ENCODE measurements at places on chromosomes 2 and 18.
A peak's percentile ranks its signal among the peaks of the same experiment; 100 is the strongest.

GRCh38 chr2:222305516-222306392 is 7.0 kb upstream of the PAX3 start:
- DNase-seq = no peak

DNA sequence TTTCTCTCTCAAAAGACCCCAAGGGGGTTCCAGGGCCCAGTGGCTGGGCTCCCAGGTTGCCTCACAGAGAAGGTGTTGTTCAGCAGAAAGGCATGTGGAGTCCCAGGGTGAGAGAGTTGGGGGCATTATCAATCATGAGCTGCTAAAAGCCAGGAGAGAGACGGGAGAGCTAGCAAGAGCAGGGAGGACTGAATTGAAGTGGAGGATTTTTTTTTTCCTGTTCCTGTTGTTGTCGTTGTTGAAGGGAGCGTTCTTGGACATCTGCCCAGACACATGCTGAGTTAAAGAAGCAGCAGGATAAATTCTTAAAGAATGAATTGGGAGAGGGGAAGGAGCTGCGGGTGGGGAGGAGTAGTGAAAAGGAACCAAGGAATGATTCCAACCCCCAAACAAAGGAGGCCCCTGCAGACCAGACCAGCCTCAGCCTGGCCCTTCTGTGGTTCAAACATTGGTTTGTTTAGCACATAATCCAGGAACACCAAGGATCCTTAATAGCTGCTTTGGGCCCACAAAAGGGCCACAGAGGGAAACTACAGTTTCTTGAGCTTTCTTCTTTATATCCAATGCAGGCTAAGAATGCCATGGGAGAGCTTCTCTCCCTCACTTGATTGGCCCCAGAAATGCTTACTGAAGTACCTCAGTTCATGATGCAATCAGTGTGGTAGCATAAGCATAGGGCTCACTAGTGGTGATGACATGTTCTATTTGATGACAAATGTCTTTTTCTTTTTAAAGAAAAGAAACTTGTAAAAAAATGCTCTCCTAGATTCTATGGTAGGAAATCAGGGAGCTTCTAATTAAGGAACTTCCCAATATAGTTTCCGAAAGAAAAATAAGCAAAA is 146.0 kb downstream of the SETBP1 start:
- DNase-seq = peak; percentile 90

DNA sequence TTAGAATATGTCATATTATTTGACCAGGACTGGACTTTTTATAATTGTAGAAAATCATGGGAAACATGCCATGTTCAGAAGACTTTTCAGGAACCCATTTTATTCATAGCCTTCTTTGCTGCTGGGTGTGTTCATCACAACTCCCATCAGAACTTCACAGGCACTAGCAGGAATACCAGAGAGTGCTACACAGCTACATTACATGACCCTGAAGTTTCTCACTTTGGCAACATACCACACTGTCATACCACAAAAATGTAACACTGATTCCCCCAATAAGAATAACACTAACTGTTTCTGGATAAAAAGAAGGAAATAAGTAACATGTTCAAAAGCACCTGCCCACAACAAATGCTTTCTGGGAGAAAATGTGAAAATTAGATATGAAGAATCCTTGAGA is 405.4 kb downstream of the CDH2 start:
- DNase-seq = no peak

GRCh38 chr2:24272907-24273306 is 87.4 kb downstream of the ITSN2 start:
- no peak for DNase-seq

GRCh38 chr2:8636041-8636491 is 45.8 kb upstream of the ID2 start:
- DNase-seq = no peak

GRCh38 chr2:230788554-230789175 is 76.0 kb downstream of the CAB39 start:
- DNase-seq = no peak

- DNase-seq = no peak
These were observed 20.5 kb downstream of the SPIRE1 start for GRCh38 chr18:12637393-12637792.

- DNase-seq = no peak
These were observed 124.8 kb downstream of the GALR1 start for GRCh38 chr18:77374446-77374805.

Measured in brain pericyte (primary cell).